Activated B cell treated with CpG ODN at 0.5 μM for 24 hours (primary cell): ENCODE measurements at places on chromosomes 11 and 22.
A peak's percentile ranks its signal among the peaks of the same experiment; 100 is the strongest.

GRCh38 chr11:8776209-8776608 is 93.6 kb downstream of the RPL27A start:
- DNase-seq, result no peak

GRCh38 chr11:34366522-34366921 is 8.7 kb upstream of the ABTB2 start:
- no peak for DNase-seq

- no peak for DNase-seq
These were observed 21.8 kb upstream of the RRM1 start for GRCh38 chr11:4072668-4073285.

DNA sequence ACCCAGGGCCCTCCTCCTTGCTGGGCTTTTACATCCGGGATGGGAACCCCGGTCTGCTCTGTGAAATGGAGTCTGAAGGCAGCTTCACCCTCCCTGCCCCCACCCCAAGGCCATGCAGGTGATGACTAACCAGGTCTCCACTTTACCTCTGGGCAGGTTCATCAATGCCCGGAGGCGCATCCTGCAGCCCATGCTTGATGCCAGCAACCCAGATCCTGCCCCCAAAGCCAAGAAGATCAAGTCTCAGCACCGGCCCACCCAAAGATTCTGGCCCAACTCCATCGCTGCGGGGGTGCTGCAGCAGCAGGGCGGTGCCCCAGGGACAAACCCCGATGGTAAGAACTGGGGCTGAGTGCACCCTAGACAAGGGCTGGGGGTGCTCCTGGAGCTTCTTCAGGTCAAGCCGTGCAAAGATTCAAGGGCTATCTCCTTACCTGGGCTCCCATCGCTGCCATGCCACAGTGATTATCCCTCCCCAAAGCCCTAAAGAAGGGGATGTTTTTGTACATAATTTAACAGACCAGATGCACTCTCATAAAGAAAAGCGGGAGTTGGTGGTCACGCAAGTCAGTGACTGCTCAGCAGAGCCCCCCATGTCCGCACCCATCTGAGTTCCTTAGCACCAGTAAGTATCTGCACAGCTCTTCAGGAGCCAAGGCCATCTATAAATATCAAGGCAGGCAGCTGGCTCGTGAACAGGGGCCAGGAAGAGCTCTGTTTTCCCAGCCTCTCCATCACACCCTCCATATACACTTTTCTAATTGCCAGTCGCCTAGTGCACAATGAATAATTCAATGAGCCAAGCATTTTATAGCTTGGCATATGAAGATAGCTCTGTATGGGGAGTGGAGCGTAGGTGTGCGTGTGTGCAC is 66.0 kb downstream of the FEZ1 start:
- no peak for DNase-seq

- no peak for DNase-seq
These were observed 929.9 kb downstream of the NTM start for GRCh38 chr11:132300283-132300682.

DNA sequence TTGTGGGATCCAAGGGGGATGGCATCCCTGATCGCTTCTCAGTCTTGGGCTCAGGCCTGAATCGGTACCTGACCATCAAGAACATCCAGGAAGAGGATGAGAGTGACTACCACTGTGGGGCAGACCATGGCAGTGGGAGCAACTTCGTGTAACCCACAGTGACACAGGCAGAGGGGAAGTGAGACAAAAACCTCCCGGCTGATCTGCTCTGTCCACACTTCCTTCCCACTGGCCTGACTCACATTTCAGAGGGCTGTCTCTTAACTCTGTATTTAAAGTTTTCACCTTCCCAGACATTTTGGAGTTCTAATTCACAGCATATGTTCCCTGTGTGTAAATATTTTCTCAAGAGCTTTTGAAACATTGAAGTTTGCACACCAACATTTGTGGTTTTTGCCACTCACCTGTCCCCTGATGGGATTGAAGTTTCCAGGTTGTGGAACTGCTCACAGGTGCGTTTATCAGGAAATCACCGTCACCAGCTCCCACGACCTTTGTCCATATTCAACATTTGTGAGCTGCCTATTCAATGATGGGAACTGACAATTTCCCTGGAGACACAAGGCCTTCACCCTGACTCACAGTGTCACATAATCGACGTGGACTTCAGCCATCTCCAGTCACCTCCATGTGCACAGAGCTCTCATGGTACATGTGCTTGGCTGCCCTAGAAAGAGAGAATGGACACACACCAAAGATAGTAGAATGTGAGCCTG is 99.2 kb downstream of the VPREB1 start:
- no peak for DNase-seq

- no peak for DNase-seq
These were observed 15.0 kb downstream of the VWCE start for GRCh38 chr11:61279934-61280659.

DNA sequence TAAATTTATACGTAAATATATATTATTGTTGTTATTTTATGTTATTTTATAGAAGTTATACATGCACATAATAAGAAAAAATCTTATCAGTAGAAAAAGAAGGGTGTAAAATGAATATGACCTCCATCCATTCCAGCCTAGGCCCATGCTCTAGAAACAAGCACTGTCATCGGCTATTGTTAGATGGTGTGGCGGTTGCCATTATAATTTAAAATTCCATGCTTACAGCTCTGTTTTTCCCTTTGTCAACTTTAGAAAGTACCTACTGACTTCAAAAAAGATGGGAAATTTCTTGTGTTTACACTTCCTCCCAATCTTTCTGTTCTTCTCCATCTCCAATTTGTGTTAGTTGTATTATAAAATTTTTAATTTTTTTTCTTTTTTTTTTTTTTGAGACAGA is 61.9 kb upstream of the RDX start:
- no peak for DNase-seq

- no peak for DNase-seq
These were observed 2.8 kb downstream of the MADD start for GRCh38 chr11:47272706-47273105.

DNA sequence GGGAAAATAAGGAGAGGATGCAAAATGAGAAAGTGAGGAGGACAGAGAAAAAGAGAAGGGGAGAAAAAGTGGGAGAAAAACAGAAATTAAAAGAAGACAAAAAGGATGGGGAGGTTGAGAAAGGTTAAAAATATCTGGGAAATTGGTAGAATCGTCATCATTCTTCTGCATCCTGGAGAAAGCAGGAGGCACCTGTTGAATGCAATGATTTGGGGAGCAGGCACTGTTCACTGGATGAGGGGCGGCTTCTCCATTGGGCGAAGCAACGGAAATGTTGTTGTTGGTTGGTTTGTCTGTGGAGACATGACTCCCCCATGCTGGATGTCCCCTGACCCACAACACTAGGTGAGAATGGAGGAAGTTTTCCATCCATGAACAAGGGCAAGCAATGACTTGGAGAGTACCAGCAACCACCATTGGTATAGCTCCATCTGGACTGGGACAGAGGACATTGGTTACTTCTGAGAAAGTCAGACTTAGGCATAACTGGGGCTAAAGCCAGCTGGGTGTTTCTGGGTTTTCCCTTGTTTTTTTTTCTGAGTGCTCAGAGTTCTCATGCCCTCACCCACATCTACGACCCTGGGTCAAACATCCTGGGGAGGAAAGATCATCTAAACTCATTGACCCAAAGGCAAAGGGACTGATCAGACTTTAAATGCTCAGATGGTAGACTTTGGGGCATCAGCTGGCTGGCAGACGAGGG is 11.9 kb upstream of the CD44 start:
- DNase-seq, result peak; percentile 27
